ENCODE measurements at places on chromosomes 6 and 20. TPM values are rescaled to one million over a fixed set of nuclear protein-coding genes. Genes with fewer than 3 reads are reported as not detected.

Gene EYA4
- not detected for total RNA-seq

Gene MAS1
- not detected for total RNA-seq

Gene RAET1E
- not detected for total RNA-seq

Gene MEI4
- under 0.01 TPM for total RNA-seq

Gene MUCL3
- not detected for total RNA-seq

Gene C4A
- 1.5 TPM for total RNA-seq

Gene PHF3
- 24.9 TPM for total RNA-seq

Gene SRC
- total RNA-seq = 0.81 TPM

Gene ANKRD60
- not detected for total RNA-seq

Gene LY6G6D
- total RNA-seq = not detected

Gene CRISP1
- not detected for total RNA-seq

Gene RIMS4
- total RNA-seq = not detected

Gene FAM83C
- total RNA-seq = not detected

Gene FARS2
- 25.4 TPM for total RNA-seq

Gene PNLDC1
- total RNA-seq = 1.3 TPM

Gene PRICKLE4
- 2.3 TPM for total RNA-seq

Gene TDRD6
- total RNA-seq = under 0.01 TPM

Gene GTSF1L
- not detected for total RNA-seq

Gene FGD2
- not detected for total RNA-seq

Gene MAPK13
- 5.0 TPM for total RNA-seq

Gene NKAIN4
- not detected for total RNA-seq

Gene RAET1L
- total RNA-seq = not detected

Gene ZSCAN16
- 11.0 TPM for total RNA-seq

Gene TNFRSF21
- total RNA-seq = 8.7 TPM

Gene WFDC6
- not detected for total RNA-seq

Gene PHACTR1
- 2.7 TPM for total RNA-seq

Gene SYTL3
- 1.5 TPM for total RNA-seq

Gene CDK5RAP1
- total RNA-seq = 16.4 TPM

Gene SLC25A27
- total RNA-seq = 3.3 TPM
